ENCODE measurements at places on chromosomes 6 and 20. TPM values are rescaled to one million over a fixed set of nuclear protein-coding genes. Genes with fewer than 3 reads are reported as not detected.

DNA sequence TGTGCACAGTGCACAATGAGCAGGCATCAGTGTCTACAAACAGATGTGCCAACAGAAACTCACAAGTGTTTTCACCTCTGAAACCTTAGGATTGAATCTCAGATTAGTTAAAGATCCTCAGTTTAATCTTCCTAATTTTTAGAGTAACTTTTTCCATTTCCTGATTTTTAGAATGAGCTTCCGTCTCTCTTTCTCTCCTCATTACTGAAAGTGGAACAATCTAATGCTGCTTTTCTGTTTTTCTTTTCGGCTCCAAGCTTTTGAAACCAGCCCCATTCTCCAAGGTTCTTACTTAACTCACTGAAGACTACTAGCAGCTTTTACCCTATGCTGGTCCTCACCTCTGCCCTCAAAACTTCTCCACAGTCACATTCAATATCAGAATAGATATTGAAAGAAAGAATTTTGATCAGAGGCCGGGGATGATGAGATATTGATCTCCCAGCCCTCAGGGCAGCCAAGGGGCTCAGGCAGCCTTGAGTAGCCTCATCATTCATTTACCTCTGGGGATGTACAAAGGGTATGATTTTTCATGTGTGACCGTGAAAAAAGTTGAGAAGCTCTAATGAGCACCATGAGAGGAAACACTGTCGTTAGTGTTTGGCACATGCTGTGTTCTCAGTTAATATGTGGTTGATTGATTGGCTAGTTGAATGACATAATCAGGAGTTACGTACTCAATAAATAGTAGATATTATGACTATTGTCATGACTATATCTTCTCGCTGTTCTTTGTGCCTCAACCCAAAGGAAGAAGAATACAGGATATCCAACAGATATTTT is 11.9 kb upstream of the STK38 start:
- H3K27ac ChIP-seq: no peak overlapping the region
- no peak for DNase-seq
- H3K4me1 ChIP-seq: no peaks in the 10 kb centered on the region
- H3K27me3 ChIP-seq: no peaks in the 10 kb centered on the region

ALDH8A1 gene
- 1.8 TPM for total RNA-seq

GRCh38 chr6:123658848-123659247 is 22.1 kb upstream of the TRDN start:
- H3K27ac ChIP-seq: no peak overlapping the region
- H3K36me3 ChIP-seq: no peaks in the 10 kb centered on the region
- no peak for DNase-seq
- H3K4me3 ChIP-seq: no peak overlapping the region

- DNase-seq: no peak
- H3K4me1 ChIP-seq: no peaks in the 10 kb centered on the region
- no peaks in the 10 kb centered on the region for H3K27me3 ChIP-seq
- H3K36me3 ChIP-seq: no peaks in the 10 kb centered on the region
- no peak overlapping the region for H3K4me3 ChIP-seq
These were observed 343.9 kb downstream of the ZFAND3 start for GRCh38 chr6:38163186-38164130.

THEMIS gene
- 1.7 TPM for total RNA-seq

DNA sequence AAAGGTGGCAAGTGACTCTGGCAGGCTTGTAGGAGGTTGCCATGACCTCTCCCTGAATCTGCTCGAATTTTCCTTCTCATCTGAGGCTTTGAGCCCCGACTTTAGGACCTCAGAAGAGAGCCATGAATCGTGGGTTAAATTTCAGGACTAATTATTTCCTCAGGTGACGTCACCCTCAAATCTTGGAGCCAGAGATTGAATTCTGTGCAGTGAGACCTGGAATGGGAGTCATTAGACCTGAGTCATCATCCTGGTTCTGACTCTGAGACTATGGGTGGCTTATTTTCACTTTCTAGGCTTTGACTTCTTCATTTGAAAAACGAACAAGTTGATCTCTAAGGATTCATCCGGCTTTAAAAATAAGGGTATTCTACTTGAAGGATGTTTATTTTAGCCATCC is 48.5 kb upstream of the PDYN start:
- peaks cover 4% of the 10 kb centered on the region for H3K27me3 ChIP-seq
- no peaks in the 10 kb centered on the region for H3K4me1 ChIP-seq
- no peak for DNase-seq
- no peak overlapping the region for H3K4me3 ChIP-seq

DNA sequence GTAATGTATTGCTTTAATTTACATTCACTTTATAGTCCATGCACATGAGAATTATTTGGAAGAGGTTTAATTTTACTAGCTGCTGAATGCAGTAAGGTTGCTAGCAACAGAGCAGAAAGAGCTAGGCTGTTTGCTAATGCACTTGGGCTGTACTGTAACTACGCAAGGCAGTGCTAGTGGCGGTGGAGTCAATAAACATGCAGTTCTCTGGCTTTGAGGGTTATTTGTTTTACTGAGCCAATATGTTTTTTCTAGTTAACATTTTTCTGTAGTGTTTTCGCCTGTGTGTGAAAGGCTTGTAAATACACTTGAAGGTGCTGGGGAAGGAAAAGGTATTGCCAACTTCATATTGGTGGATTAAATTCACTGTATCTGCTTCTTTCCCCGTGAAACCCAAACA is 112.8 kb downstream of the BTBD3 start:
- H3K27me3 ChIP-seq: no peaks in the 10 kb centered on the region
- no peak for DNase-seq
- no peak overlapping the region for H3K27ac ChIP-seq
- H3K36me3 ChIP-seq: no peaks in the 10 kb centered on the region

DNA sequence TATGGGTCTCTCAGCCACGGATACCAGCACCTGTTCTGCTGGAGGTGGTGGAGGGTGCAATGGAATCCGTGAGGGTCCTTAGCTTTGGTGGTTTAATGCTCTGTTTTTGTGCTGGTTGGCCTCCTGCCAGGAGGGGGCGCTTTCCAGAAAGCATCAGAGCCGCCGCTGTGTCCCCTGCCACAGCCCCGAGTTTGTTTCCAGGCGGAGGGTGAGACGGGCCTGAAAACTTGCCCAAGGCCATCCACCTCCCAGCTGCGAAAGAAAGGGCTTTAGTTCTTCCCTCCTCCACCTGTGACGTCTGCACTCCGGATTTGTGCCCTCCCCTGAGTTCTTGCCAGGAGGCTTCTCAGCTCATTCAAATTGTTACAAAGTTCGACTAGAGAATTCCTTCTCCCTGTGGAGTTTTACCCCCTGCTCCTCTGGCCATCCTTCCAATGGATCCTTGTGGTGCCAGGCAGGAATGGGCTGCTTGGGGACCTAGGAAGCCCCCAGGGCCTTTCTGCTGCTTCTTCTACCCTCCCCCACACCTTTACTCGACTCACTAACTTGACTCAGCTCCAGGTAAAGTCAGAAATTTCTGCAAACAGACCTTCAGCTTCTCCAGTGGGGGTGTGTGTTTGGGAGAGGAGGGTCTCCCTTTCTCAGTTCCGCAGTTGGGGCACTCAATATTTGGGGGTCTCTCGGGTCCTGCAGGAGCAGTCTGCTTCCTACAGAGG is 873.7 kb downstream of the KIF16B start:
- H3K27ac ChIP-seq: no peak overlapping the region
- H3K27me3 ChIP-seq: no peaks in the 10 kb centered on the region
- no peaks in the 10 kb centered on the region for H3K4me1 ChIP-seq
- DNase-seq: no peak

MEI4 gene
- total RNA-seq: not detected

DNA sequence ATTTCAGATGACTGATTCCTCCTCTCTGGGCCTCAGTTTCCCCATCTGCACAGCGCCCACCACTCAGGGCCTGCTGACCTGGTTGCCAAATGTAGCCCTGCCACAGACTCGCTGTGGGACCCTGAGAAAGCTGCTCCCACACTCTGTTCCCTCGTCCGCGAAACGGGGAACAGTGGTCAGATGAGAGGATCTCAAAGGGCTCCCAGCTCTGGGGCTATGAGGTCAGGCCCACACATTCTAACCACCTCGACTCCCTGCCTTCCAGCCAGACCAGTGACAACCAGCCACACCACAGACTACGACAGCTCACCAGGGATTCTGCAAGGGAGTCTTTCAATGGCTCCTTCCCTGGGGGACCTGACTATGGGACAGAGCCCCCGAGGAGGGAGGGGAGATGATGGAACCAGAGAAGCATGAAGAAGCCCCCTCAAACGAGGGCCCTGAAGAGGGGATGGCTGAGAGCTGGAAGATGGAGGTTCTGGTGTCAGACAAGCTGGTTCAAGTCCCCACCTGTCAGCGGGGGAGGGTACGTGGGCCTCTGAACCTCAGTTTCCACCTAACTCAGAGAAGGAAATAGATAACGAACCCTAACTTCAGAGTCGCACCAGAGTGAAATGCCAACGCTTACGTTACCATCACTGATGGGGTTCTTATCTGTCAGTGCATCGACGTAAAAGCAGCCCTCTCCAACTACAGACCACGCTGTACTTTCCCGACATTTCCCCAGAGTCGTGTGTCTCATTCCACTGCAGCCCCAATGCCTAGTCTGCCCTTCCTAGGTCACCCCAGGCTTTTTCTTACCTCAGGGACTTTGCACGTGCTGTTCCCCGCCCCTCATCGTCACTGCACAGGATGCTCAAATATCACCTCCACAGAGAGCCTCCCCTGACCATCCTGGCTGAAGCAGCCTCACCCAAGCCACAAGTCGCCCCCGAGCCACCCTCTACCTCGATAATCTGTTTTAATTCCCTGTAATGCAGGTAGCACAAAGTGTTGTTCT is 60.5 kb downstream of the PREX1 start:
- DNase-seq: peak; percentile 74
- H3K4me1 ChIP-seq: peaks cover 97% of the 10 kb centered on the region
- H3K27ac ChIP-seq: peak overlapping the region; percentile 86
- no peak overlapping the region for H3K4me3 ChIP-seq

- H3K4me1 ChIP-seq: peaks cover 35% of the 10 kb centered on the region
- peaks cover 30% of the 10 kb centered on the region for H3K27me3 ChIP-seq
- H3K4me3 ChIP-seq: no peak overlapping the region
- no peak for DNase-seq
- H3K27ac ChIP-seq: no peak overlapping the region
These were observed 5.4 kb upstream of the VSX1 start for GRCh38 chr20:25087186-25087929.

GRCh38 chr20:36092398-36093024 is 62.0 kb upstream of the EPB41L1 start:
- H3K36me3 ChIP-seq: no peaks in the 10 kb centered on the region
- peak overlapping the region; percentile 21 for H3K4me3 ChIP-seq
- H3K4me1 ChIP-seq: peaks cover 19% of the 10 kb centered on the region
- DNase-seq: no peak

RFX6 gene
- not detected for total RNA-seq

DNA sequence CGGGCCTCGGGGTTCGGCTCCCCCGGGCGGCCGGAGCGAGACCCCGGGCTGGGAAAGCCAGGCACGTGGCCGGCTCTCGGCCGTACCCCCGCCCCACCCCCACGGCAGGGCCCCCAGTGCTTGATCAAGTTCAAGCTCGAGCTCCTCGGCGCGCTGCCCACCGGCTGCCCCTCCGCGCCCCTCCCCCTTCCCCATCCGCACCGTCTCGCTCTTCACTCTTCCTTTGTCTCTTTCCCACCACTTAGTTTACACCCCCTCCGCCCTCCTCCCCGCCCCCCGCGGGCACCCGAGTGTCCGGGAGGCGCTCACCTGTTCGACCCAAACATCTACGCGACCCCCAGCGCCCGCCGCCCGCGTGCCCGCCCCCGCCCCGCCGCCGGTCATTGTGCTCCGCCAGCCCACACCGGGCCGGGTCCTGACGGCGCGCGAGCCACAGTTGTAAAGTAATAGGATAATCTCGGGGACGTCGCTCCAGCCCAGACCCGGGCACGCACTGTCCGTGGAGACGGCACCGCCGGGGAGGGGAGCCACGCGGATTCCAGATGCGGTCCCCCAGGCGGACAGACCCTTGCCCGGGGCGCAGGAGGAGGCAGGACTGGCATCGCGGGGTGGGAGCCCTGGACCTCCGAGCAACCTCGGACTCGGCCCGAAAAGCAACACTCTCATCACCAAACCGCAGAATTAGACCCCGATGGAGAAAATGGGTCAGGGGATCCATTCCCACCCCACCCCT is 100.7 kb downstream of the NOL4L start:
- peak overlapping the region; percentile 38 for H3K4me3 ChIP-seq
- no peaks in the 10 kb centered on the region for H3K36me3 ChIP-seq
- DNase-seq: peak; percentile 48

- no peak overlapping the region for H3K4me3 ChIP-seq
- H3K27ac ChIP-seq: no peak overlapping the region
- DNase-seq: no peak
- no peaks in the 10 kb centered on the region for H3K4me1 ChIP-seq
- H3K27me3 ChIP-seq: no peaks in the 10 kb centered on the region
These were observed 33.4 kb upstream of the PRIM2 start for GRCh38 chr6:57283911-57284455.

- H3K36me3 ChIP-seq: no peaks in the 10 kb centered on the region
- H3K27ac ChIP-seq: no peak overlapping the region
- H3K27me3 ChIP-seq: no peaks in the 10 kb centered on the region
- no peak for DNase-seq
- H3K4me1 ChIP-seq: no peaks in the 10 kb centered on the region
- H3K4me3 ChIP-seq: no peak overlapping the region
These were observed 89.0 kb downstream of the TNFAIP3 start for GRCh38 chr6:137956098-137956488.

GRCh38 chr6:56760842-56761241 is 118.2 kb upstream of the DST start:
- no peaks in the 10 kb centered on the region for H3K27me3 ChIP-seq
- H3K27ac ChIP-seq: no peak overlapping the region
- no peaks in the 10 kb centered on the region for H3K36me3 ChIP-seq
- H3K4me1 ChIP-seq: no peaks in the 10 kb centered on the region

TREM1 gene
- 9.5 TPM for total RNA-seq

CDYL gene
- 101 TPM for total RNA-seq

GRCh38 chr20:54227751-54228150 is 19.9 kb downstream of the PFDN4 start:
- no peaks in the 10 kb centered on the region for H3K4me1 ChIP-seq
- no peak for DNase-seq
- no peak overlapping the region for H3K27ac ChIP-seq
- H3K4me3 ChIP-seq: no peak overlapping the region

AKAP7 gene
- 13.5 TPM for total RNA-seq

OR12D3 gene
- total RNA-seq: not detected

- no peak overlapping the region for H3K4me3 ChIP-seq
- peak; percentile 76 for DNase-seq
- peaks cover 9% of the 10 kb centered on the region for H3K27me3 ChIP-seq
- H3K27ac ChIP-seq: no peak overlapping the region
- peaks cover 24% of the 10 kb centered on the region for H3K4me1 ChIP-seq
- H3K36me3 ChIP-seq: no peaks in the 10 kb centered on the region
These were observed 5.9 kb downstream of the TMEM239 start for GRCh38 chr20:2822073-2822472.

PXDC1 gene
- not detected for total RNA-seq

DNA sequence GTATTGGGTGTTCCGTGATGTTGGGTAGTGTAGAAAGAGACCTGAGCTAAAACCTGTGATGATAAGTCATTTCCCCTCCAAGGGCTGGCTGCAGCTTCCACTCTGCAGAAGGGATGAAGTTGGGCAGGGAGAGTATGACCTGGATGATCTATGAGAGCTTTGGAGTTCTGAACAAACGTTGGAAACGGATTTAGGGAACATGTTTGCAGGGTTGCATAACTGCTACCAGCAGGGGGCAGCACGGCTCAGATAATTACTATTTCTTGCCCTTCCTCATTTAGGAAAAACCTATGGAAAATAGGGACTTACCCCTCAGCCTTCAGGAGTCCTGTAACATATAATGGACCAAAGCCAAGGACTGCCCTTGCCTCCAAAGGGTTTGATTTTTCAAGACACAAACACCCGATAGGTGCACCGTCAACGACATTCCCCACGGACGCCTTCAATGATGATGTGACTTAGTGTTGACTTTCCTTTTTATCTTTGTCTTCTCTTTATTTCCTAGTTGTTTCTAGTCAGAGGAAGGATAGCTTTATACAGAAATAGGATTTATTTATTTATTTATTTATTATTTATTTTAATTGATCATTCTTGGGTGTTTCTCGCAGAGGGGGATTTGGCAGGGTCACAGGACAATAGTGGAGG is 164.9 kb upstream of the SASH1 start:
- H3K27ac ChIP-seq: no peak overlapping the region
- no peaks in the 10 kb centered on the region for H3K4me1 ChIP-seq

All from natural killer cell (primary cell).